Skin of body (tissue), 3 donors: ENCODE measurements at places on chromosomes 2 and 18. TPM values are rescaled to one million over a fixed set of nuclear protein-coding genes. Genes with fewer than 3 reads are reported as not detected.

The RIT2 gene
- total RNA-seq: not detected

DNA sequence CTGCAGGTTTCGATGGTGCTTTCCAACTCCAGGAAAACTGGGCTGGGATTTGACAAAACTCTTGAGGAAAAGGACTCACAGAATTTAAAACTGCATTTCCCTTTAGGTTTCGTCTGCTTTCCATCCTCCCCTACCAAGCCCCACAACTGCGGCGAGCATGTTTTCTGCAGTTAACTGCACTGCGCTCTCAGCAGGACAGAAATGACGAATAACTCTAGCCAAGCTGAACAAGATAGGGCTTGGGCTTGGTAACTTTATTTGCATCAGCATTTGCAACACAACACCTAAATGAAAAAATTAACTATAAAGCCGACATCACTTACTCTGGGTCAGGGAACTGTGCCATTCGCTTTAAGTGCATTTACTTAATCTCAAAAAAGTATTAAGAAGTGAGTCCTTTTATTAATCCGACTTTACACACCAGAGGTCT is 669 bp upstream of the PIKFYVE start:
- no peak for DNase-seq

DNA sequence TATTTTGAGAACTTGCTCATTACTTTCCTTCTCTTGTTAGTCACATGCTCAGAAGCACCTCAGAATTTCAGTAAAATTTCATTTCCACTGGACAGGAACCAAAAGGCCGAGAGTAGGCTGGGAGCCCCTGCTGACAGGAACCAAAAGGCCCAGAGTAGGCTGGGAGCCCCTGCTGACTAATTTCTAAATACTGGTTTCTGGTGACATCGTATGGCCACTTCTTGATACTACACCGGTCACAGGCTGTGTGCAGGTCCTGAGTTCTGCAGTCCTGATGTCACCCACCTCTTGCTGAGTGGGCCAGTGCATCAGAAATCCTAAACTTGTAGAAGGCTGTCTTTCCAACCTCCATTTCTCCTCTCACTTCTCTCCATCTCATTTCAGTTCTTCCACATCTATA is 17.7 kb upstream of the EN1 start:
- DNase-seq: peak; percentile 45

The TNFRSF11A gene
- total RNA-seq: 3.0 TPM

- no peak for DNase-seq
Observed at GRCh38 chr18:76307293-76307690, 187.8 kb downstream of the ZNF516 start.

DNA sequence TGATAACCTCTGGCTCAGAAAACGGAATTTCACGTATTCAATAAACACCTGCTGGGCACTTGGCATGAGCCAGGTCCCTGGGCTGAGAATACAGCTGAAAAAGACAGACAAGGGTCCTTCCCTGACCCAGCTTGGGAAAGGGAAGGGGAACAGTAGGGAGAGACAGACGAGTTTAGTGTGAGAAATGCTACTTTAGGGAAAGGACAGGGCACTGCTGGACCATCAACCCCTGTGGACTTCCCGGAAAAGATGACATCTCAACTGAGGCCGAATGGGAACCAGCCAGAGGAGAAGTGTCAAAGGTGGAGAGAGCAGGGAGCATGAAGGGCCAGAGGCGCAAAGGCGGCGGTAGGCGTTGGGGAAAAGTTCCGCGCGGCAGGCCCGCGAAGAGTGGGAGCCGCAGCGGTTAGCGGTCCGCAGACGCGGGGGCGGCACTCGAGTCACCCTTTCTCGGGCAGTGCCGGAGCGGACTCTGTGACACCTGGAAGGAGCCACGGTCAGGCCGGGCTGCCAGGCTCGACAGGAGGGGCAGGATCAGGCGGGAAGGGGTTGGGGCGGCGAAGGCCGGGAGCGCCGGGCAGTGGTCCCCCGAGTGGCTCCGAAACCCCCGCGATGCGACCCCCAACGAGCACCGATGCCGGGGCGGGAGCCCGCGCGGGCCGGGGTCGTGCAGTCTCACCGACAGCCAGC is 519 bp downstream of the TEX261 start:
- DNase-seq: no peak

GRCh38 chr18:39781565-39781964 is 2173.5 kb upstream of the PIK3C3 start:
- DNase-seq: no peak

The CERS6 gene
- 34.6 TPM for total RNA-seq

DNA sequence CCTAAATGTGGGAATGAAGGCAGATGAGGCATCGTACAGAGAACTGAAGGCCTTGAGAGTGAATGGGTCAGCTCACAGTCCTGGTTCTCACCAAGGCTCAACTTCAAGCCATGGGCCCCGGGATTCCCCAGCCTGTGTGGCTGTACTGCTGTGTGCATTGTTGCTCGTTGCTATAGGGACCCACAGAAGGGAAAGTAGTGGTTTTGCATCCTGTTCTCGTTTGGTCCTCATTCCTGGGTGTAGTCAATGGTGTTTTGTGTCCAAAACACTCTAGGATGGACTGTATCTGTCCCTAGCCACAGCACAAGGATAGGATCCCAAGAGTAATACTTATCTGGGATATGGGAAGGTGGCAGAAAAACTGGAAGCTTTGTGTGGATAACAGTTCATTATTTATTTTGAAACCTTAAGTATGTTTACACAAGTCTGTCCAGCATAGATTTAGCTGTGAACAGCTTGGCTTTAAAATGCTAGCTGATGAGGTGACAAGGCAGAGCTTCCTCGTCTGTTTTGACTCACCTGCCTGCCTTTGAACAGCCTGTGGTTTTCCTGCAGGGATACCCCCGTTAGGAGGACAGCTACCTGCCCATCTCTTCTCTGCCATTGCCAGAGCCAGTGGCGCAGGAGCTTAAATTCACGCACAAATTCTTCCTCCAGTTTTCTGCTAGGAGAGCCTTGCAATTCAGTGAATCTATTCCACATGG is 85.0 kb downstream of the WDSUB1 start:
- no peak for DNase-seq

GRCh38 chr2:237457388-237457941 is 29.6 kb upstream of the MLPH start:
- DNase-seq: no peak

- DNase-seq: peak; percentile 5
Observed at GRCh38 chr2:12651641-12652040, 65.1 kb upstream of the TRIB2 start.

DNA sequence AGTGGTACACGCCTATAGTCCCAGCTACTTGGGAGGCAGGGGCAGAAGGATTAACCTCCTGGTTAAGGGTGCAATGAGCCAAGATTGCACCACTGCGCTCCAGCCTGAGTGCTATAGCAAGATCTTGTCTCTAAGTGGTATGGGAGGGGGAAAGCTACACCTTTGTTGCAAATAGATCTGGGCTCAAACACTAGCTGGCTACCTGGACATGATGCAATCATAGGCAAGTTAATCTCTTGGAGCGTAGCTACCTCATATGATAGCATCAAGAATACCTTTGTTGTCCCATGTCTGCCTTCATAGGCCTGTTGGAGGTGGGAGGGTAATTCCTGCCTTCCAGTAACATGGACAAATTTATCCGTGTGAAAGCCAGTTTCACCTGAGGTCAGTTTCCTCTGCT is 15.7 kb downstream of the KLHL29 start:
- no peak for DNase-seq

The SLC25A52 gene
- total RNA-seq: 0.30 TPM

The UGT1A5 gene
- total RNA-seq: not detected

DNA sequence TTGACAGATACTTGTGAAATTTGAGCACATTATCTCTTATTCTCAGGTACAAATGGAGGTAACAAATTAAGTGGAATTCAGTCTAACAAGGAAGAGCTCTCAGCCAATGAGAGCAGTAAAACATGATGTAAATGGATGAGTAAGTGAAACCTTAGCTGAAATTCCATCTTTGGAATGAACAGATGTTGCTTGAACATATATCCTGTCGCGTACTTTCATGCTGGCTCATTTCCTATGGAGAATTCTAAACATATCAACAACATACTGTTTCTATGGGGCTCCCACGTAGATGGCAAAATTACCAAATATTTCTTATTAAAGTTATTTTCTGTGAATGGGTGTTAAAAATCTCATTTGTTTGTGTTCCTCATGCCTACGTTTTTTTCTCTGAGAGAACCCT is 256.3 kb upstream of the LINC00305 start:
- DNase-seq: no peak

DNA sequence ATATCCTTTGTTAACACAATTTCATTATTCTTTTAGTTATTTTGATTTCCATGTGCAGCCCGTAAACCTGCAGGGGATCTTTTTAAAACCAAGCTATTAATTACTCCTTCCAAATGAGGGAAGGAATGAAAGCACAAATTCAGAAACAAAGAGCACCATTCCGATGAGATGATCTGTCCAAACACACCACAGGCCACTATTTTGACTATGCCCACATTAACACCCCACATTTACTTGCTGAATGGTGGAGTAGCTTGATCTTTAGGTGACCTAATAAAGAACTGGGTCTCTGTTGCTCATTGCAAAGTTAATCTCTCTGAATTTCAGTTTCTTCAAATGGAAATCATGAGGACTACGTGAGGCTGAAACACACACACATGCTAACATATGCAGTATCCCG is 218.0 kb downstream of the IRS1 start:
- DNase-seq: no peak

DNA sequence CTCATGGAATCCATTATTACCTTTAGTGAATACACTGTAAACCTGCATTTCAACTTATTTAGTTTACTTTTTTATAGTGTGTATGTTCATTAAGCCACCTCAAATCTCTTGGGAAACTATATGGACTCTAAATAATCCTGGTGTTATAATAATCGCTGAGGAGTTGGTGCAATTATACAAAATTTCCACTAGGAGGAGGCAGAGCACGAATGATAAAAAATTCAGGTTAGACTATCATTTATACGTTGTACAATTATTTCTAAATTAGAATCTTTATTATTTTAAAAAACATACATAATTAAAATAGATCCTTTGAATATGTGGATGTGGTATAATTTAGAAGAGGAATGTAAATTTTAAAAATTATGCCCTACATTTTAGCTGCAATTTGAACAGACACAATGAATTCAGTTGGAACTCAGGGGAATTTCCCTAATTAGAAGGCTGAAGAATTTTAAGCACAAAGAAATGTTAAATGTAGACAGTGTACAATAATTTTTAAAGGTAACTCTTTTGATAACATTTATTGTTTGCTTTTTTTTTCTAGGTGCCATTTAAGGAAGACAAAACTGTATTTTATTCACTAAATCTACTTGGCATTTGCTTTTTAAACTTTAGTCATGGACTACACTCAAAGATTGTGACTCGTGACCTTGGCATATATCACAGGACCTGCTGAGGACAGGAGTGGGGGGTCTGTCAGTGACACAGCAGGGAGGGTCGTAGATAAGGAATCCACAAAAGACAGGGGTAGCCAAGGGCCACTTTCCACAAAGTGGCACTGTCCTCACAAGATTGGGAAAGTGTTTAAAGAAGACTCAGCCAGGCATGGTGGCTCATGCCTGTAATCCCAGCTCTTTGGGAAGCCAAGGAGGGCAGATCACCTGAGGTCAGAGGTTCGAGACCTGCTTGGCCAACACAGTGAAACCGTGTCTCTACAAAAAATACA is 45.5 kb downstream of the RAB12 start:
- DNase-seq: no peak
